Right ventricle myocardium superior (tissue), 1 donor: ENCODE measurements at places on chromosomes 12 and 14. TPM values are rescaled to one million over a fixed set of nuclear protein-coding genes. Genes with fewer than 3 reads are reported as not detected.

- DNase-seq: no peak
These were observed 87.2 kb upstream of the PTPRB start for GRCh38 chr12:70724444-70724843.

GRCh38 chr12:91854725-91855124, 290.9 kb downstream of the BTG1 start:
- DNase-seq: no peak

GRCh38 chr12:91722072-91722471, 423.6 kb downstream of the BTG1 start:
- no peak for DNase-seq

- DNase-seq: no peak
These were observed 20.1 kb downstream of the PACS2 start for GRCh38 chr14:105334383-105335230.

GRCh38 chr12:90075685-90076084, 367.0 kb upstream of the ATP2B1 start:
- DNase-seq: no peak

- DNase-seq: no peak
These were observed 13.9 kb upstream of the PCED1B start for GRCh38 chr12:47065546-47065945.

DNA sequence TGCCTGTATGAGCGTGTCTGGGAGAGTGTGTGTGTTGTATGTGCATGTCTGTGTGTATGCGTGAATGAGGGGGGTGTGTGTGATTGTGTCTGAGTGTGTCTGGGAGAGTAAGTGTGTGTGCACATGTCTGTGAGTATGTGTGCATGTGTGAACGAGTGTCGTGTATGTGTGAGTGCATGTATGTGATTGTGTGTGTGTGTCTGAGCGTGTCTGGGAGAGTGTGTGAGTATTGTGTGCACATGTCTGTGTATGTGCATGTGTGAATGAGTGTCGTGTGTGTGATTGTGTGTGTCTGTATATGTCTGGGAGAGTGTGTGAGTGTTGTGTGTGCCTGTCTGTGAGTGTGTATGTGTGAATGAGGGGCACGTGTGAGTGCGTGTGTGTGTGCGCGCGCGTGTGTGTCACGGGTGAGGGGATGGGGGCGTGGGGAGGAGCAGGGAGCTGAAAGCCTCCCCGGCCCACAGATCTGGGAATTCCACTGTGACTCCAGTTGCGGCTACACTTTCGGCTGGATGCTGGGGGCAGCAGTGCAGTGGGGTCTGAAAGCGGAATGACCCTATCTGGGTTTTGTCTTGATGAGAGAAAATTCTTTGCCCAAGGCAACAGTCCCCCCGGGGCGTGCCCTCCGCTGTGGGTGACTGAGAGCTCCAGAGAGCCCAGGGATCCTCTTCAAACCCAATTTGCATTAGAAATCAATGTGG, 138.1 kb upstream of the MED13L start:
- no peak for DNase-seq

GRCh38 chr14:78863143-78863542, 693.0 kb downstream of the NRXN3 start:
- DNase-seq: no peak

DNA sequence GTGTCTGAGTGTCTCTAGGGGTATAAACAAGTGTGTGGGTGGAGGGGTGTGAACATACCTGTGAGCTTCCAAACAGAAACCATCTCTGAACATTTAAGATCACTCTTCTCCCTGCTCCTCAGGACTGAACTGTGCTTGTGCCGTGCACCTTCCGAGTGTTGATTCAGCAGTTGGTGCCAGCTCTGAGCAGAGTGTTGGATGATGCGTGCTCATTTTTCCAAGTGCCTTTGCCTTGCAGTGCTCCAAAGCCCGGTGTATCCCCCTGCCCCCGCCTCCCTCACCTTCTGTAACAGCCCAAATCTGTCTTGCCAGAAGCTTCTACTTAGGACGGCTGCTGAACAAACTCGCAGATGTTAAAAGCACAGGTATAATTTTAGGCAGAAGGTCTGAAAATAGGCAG, 4.4 kb downstream of the WSCD2 start:
- peak; percentile 64 for DNase-seq

- no peak for DNase-seq
These were observed 60.6 kb downstream of the FBXL14 start for GRCh38 chr12:1533602-1534304.

GYS2 gene
- not detected for total RNA-seq

SAMD15 gene
- total RNA-seq: not detected

HPD gene
- 2.7 TPM for total RNA-seq

SRRM4 gene
- total RNA-seq: 0.30 TPM

LRP1-AS gene
- not detected for total RNA-seq

LARP4 gene
- 58.5 TPM for total RNA-seq
